ENCODE measurements at places on chromosomes 4 and X. TPM values are rescaled to one million over a fixed set of nuclear protein-coding genes. Genes with fewer than 3 reads are reported as not detected.

The NDST3 gene
- 0.59 TPM for total RNA-seq

The CFAP99 gene
- not detected for total RNA-seq

The USP26 gene
- total RNA-seq, result not detected

The MRPS18C gene
- 25.0 TPM for total RNA-seq

Measured in neural progenitor cell (in vitro differentiated cells).